ENCODE measurements at places on chromosomes 1 and 21. TPM values are rescaled to one million over a fixed set of nuclear protein-coding genes. Genes with fewer than 3 reads are reported as not detected.

Gene IGSF3
- 115 TPM for total RNA-seq

Gene ZBTB40
- total RNA-seq: 12.2 TPM

Gene CYP4B1
- not detected for total RNA-seq

Gene PLA2G5
- 0.16 TPM for total RNA-seq

Gene ADCY10
- total RNA-seq: 0.62 TPM

Gene SH3D21
- total RNA-seq: 3.0 TPM

Gene NGF
- total RNA-seq: 0.78 TPM

Gene SYNC
- 4.1 TPM for total RNA-seq

Gene PPM1J
- total RNA-seq: 4.4 TPM

Gene OR2T5
- not detected for total RNA-seq
